ENCODE measurements at places on chromosomes 1 and 21.

GRCh38 chr1:22216210-22216883, 73.5 kb upstream of the WNT4 start:
- DNase-seq = no peak

DNA sequence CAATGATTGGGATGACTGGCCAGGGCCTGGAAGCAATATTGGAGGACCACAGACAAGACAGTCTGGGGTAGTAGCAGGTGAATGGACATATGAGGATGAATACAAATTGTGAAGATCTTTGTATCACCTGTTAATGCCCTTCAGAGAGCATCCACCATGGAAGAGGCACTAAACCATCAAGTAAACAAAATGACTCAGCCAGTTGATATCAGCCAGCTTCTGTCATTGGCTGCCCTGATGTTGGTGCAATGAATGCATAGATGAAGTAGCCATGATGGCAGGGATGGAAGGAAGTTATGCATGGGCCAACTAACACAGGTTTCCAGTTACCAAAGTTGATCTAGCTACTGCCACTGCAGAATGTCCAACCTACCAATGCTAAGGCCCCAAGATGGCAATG, 16.1 kb upstream of the ERI3 start:
- DNase-seq = no peak

- no peak for DNase-seq
Measured at GRCh38 chr1:14625572-14625971, 27.1 kb downstream of the KAZN start.

DNA sequence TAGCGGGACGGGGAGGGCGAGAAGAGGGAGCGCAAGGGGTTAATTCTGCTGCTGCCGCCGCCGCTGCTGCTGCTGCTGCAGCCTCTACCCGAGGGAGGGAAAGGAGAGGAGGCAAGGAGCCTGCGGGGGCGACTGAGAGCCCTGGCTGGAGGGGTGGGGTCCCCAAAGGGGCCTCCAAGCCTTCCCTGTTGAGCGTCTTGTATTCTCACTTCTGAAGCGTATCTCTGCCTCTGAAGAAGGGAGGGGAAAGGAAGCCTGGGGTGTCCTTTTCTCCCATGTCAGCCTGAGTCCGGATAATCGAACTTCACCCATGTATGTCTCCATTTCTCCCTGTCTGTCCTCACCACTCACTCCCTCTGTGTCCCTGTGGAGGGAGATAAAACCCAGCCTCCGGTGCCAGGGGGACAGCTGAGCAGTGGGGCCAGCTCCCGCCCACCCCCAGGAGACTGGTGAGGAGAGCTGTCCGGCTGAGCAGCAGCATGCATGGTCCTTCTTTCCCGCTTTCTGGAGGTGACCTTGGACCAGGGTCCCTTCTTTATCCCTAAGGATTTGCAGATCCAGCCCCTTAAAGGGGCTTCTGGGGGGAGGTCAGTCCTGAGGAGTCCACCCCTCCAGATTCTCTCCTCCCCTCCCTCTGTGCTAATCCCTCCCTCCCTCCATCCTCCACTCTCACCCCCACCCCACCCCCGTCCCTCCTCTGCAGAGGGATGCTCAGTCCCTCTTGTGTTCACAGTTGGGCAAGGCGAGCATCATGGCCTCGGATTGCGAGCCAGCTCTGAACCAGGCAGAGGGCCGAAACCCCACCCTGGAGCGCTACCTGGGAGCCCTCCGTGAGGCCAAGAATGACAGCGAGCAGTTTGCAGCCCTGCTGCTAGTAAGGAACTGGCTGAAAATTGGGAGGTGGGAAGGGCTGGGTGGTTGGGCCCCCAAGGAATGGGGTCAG, 1.0 kb downstream of the NCDN start:
- no peak for DNase-seq

DNA sequence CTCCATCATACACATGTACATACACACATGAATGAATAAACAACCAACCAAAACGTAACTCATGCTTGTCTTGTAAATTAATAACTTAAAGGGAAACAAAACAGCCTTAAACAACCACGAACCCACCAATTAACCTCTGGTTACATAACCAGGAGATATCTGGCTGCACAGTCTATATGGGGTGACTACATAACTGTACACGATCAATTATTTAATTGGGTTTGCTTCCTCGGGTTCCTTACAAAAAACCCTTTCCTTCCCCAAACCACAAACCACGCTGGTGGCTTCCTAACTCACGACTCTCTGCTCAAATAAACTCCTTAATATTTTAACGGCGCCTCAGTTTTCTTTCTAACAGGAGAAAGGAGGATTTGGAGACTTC, 744 bp downstream of the ZNF670 start:
- no peak for DNase-seq

- DNase-seq = no peak
Measured at GRCh38 chr21:33850985-33851384, 64.6 kb downstream of the ATP5PO start.

GRCh38 chr1:212137854-212138253, 102.3 kb downstream of the DTL start:
- DNase-seq = no peak

DNA sequence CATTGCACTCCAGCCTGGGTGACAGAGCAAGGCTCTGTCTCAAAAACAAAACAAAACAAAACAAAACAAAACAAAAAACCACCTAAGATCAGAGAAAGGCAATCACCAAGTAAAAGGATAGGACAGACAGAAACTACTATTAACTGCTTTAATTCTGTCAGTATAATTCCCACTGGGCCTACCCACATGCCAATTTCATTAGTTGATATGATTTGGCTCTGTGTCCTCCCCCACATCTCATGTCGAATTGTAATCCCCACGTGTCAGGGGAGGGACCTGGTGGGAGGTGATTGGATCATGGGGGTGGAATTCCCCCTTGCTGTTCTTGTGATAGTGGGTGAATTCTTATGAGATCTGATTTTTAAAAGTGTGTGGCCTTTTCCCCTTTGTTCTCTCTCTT, 27.2 kb upstream of the CAPZB start:
- DNase-seq = no peak

- no peak for DNase-seq
Measured at GRCh38 chr1:234047123-234047522, 142.6 kb downstream of the SLC35F3 start.

DNA sequence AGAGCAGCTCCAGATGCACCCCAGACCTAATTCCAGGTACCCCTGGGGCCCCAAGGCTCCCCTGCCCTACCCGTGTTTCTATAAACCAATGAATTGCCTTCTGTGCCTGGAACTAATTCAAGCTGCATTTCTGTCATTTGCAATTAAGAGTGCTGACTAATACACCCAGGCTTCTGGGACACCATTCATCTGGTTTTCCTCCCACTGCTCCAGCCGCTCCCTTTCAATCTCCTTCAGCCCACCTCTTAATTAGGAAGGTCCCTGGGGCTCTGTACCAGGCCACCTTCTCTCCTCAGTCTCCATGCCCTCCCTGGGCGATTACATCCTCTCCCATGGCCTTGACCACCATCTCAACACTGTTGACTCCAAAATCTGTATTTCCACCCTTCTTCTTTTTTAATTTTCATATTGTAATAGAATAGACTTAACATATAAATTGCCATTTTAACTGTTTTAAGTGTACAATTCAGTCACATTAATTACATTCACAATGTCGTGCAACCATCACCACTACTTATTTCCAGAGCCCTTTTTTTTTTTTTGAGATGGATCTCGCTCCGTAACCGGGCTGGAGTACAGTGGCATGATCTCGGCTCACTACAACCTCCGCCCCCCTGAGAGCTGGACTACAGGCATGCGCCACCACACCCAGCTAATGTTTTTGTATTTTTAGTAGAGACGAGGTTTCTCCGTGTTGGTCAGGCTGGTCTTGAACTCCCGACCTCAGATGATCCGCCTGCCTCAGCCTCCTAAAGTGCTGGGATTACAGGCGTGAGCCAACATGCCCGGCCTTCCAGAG, 9.2 kb upstream of the GJB3 start:
- DNase-seq = no peak

- DNase-seq = no peak
Measured at GRCh38 chr1:101363891-101364318, 127.1 kb downstream of the S1PR1 start.

GRCh38 chr1:235990330-235990795, 74.5 kb downstream of the NID1 start:
- DNase-seq = no peak

- no peak for DNase-seq
Measured at GRCh38 chr1:193338194-193338593, 151.8 kb upstream of the B3GALT2 start.

GRCh38 chr1:9062846-9063245, 6.6 kb downstream of the SLC2A5 start:
- no peak for DNase-seq

DNA sequence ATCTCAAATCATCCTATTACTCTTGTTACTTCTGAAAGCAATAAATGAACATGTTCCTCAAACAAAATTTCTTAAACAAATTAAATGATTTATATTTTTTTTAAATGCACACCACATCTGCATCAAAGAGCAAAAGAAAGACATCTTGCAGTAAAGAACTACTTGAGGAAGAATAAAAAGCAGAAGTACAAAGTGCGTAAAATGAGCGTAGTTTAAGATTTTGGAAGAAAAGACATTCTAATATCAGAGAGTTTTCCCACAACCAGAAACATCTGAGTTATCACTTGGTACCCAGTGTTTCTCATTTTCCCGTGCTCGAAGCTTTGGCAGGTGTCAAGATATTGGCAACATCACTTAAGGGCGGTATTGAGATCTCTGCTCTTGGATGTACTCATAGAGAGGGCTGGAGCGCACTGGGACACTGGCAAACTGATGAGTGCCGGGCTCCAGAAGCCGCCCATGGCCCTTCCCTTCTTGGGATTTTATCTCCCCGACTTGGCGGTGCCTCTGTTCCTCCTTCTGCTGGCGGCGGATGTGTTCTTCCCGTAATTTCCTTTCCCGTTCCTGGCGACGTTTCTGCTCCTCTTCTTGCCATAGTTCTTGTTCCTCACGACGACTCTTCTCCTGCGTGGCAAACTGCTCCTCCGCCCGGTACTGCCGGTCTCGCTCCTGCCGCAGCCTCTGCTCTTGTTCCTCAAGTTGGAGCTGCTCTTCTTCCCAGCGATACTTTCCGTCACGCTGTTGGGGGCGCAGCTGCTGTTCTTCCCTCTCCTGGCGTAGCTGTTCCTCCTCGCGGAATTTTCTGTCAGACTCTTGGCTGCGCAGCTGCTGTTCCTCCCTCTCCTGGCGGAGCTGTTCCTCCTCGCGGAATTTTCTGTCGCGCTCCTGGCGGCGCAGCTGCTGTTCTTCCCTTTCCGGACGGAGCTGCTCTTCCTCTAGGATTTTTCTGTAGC, 7.9 kb downstream of the TCHH start:
- DNase-seq = no peak

- no peak for DNase-seq
Measured at GRCh38 chr1:92536980-92537884, 50.5 kb upstream of the GFI1 start.

- DNase-seq = no peak
Measured at GRCh38 chr1:184260382-184260781, 126.4 kb upstream of the C1orf21 start.

DNA sequence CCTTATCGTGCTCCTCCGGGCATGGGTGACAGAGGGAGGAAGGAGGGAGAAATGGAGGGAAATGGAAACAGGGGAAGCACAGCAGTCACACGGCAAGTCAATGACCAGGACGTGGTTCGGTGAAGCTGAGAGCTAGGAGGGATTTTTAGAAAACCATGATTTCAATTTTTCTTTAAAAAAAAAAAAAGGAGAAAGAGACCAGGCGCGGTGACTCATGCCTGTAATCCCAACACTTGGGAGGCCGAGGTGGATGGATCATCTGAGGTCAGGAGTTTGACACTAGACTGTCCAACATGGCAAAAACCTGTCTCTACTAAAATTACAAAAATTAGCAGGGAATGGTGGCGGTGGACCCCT, 776 bp upstream of the TNFRSF9 start:
- DNase-seq = no peak

- DNase-seq = no peak
Measured at GRCh38 chr1:205604825-205605505, 26.8 kb downstream of the ELK4 start.

DNA sequence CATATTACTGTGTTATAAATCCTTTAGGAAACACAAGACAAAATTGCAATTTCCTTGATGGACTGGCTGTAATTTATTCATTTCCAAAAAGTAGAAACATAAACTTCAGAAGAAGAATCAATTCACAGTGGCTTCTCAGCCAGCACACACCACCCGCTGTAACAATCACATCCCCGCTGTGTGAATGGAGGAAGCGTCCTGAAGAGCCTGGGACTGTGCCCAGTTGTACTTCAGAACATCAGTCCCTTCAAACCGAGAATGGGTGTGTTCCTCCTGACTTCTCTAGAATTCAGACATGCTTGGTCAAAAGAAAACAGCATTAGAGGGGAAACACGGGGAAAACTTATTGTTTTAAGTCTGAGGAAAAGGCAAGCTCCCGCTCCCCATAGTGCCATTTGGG, 28.8 kb upstream of the CD84 start:
- DNase-seq = no peak

DNA sequence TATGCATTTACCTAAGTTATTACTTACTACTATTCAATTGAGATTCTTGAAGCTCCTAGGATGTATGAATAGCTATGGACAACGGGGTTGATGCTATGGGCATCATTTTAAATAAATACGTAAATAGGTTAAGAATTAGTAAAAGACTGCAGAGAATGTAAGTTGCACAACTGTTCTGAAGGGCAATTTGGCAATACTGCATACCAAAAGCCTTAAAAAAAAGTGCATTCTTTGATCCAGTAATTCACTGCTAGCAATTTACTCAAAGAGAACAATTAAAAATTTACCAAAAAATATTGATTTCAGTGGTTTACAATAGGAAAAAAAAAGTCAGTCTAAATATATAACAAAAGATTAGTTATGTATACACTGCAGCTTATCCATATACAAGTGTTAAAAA, 3.5 kb downstream of the ARPC5 start:
- no peak for DNase-seq

GRCh38 chr1:158329733-158330132, 1.6 kb downstream of the CD1B start:
- DNase-seq = no peak

DNA sequence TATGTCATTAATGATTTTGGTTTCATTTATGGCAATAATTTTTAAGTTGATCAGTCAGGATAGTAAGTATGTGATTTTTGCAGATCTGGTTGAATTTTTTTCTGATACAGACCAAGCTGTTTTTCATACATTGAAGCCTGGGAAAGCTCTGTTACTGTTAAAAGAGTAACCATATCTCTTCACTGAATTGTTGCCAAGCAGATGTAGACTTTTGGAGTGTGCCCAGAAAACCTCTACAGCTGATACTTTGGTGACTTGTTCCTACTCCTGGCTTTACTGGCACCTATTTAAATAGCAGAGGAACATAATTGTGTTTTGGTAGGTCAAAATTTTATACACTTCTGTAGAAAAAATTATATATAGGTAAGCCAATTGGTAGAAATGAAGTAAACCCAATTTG, 49.4 kb downstream of the NFIA start:
- DNase-seq = no peak

DNA sequence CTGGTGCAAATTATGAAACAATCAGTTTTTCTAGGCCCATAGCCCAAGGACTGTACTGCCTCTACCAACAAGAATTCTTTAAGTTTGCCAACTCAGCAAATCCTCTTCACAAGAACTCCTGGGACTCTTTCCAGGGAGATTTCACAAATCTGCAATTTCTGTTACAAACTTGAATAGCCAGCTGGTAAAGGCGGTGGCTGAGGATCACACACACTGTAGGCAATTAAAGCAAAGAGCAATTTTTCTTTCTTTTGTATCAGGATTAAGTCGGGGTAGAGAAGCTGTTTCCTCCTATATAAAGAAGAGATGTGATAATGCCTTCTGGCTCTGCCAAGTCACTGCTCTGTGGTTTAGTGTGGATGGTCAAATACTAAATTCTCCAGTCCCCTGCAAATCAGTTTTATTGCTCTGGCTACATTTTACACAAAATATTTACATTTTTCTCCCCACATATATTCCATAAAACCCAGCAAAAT, 1.7 kb downstream of the ALDH9A1 start:
- DNase-seq = no peak
